ENCODE measurements at places on chromosomes 4 and X.

GRCh38 chrX:50169717-50170116, 31.1 kb downstream of the AKAP4 start:
- no peak for DNase-seq

- DNase-seq = no peak
Measured at GRCh38 chrX:70231666-70232065, 2.8 kb upstream of the AWAT1 start.

DNA sequence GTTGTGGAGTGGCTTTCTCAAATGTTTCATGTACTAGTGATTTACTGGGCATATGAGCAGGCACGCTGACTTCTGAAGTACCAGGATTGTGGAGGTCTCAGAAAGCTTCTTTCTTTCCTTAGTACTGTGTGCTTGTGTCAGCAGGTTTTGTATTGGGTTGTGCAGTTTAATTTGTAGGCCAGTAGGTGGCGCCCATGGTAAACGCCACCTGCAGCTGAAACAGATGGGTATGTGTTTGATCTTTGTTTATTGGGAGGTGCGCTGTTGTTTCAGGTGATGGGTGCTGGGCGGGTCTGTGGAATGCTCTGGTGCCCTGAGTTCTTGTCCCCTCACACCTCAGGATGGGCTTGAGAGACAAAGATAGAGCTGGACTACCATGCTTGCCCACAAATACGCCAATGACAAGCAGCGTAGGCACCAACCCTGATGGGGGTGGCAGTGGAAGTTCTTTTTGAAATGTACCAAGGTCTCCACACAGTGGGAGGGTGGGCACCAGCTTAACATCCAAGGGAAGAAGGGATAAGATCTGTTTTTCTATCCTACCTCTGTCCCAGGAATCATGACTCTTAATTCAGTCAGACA, 141.5 kb downstream of the RPS6KA6 start:
- DNase-seq = peak; percentile 13

DNA sequence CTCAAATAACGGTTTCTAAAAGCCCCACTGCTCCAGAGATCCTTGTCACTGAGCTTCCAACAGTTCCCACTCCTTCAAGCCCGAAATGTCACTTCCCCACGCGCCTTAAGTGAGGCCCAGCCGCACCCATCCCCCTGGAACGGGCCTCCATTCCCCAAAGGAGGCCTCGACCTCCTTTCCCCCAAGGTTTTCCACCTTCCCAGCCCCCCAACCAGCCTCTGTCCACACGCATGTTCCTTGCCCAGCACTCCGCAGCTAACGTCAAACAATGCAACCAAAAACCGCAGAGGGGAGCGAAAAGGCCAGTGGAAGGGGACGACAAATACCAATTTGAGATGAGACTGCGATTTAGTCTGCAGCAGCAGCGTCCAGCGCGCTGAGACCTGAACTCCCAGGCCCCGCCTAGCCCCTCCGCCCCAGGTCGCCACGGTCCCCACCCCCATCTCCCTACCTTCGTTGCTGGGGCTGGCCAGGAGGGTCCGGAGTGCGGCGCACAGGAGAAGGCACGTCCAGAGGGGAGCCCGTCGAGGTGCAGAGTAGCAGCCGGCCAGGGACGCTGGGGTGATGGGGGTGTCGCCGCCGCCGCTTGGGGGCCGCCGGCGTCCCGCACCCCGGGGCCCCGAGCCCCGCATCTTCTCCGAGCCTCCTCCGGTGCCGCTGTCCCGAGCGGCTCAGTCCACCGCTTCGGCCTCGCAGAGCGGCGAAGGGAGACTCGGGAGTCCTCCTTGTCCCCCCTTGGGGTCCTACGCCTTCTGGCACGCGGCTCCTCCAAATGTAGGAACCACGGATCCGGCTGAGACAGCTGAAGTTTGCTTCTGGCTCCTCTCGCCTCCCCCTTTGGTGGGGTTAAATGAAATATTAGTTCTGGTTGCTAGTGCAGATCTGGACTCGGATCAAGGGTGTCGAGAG, 924 bp downstream of the EPHA5 start:
- no peak for DNase-seq

GRCh38 chr4:8205241-8205707, 6.2 kb downstream of the SH3TC1 start:
- no peak for DNase-seq

GRCh38 chr4:163164591-163164990, 2.1 kb downstream of the NAF1 start:
- DNase-seq = no peak

DNA sequence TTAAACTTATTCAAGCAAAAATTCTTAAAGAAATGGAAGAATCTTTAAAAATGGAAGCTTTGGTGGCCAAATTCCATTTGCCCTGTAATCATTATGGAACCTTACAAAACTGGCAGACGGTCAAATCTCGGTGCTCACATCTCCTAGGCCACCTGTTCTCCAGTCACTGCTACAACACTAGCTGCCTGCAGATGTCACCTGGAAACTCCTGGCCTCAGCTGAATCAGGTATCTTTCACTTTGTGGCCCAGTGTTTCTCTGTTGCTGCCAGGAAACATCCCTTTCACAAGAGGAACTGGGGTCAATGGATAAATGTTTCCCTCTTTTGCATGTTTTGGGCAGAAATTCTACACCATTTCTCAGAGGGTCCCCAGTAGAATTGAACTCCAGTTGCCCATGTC, 4.2 kb upstream of the CXCL3 start:
- DNase-seq = no peak

DNA sequence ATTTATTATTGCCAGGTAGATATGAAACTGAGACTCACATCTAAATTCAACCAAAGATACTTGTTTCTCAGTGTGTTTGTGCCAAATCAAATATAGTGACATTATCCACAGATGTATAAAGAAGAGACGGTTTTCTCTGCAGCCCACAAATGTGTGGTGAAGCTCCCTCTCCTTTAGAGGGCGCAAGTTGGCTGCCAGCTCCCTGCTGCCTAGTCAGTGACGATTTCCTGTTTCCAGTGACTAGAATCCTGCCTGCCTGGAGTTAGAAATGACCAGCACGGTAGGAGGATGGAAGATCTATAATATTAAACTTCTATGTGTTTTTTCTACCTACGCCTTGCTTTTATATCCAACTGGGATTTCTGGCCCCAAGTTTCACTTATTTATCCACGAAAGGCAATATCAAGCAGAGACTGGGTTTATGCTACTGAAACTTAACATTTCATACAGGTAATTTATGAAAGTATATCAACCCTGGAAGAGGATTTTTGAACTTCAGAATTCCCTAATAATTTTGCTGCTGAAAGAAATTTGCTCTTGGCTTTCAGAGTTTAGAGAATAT, 1793.7 kb upstream of the TENM3 start:
- peak; percentile 81 for DNase-seq

GRCh38 chr4:122781486-122781885, 45.1 kb upstream of the FGF2 start:
- no peak for DNase-seq

DNA sequence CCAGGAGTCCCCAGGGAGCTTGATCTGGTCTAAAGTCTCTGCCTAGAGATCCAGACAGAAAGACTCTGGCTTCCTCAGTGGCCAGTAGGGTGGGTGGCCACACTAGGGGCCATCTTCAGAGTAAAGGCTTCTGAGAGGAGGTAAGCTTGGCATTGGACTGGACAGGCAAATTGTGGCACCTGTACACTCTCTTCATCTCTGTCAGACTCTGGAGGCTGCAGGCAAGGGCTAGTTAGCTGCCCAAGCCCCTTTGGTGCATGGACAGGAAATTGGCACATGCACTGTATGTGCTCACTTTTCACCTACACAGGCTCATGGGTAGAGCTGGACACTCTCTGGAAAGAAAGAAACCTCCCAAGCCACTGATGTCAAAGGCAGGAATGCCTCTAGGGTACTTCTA, 142.8 kb downstream of the PJA1 start:
- DNase-seq = no peak

GRCh38 chr4:5142726-5143125, 91.4 kb downstream of the STK32B start:
- DNase-seq = peak; percentile 61

DNA sequence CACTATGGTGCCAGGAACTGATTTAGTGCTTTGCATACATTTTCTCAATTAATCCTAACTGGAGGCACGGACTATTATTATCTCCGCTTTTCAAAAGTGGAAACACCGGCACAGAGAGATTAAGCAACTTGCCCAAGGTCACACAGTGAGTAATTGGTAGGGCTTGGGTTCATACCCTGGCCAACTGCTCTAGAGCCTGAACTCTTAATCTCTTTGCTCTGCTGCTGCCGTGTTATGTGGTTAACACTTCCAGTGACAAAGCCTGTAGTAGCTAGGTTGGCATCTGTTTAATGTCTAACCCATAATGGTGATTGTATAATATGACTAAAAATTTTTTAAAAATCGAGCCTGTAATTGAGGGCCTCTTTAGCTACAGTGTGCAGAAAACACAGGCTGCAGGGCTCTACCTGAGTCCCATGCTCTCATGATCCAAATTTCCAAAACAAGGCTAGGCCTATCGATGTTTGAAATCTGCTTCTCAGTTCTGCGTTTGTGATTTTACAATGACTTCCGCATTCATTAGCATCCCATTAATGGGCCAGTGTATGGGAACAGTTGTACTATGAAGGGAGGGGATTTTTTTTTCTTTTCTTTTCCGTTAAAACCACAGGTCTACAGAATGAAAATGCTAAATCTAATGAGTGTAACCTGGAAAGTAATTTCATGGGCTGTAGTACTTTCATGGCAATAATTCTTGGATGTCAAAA, 219.3 kb upstream of the JADE1 start:
- no peak for DNase-seq

DNA sequence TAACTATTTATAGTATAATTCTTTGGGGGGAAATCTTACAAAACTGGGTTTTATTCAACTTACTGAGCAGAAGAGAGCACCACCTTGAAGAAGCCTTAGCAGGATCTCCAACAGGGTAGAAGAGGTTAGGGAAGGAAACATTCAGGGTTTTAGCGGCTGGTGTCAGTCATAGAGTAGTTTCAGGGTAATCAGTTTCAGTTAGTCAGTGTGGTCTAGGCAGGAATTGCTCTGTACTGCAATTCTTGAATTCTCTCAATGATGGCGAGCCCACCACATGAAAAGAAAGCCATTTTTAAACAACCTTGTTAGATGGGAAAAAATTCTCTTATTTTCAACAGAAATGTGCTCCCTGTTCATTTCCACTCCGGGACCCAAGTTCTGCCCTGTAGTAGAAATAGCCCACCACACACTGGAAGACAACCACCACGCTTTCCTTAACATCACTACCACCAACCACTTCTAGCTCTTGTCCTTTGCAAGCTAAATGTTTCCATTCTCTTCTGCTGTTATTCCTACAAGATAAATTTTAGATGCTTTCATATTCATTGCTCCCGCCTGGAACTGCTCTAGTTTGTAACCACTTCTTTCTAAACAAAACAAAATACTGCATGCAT, 25.9 kb downstream of the COL25A1 start:
- no peak for DNase-seq

- DNase-seq = no peak
Measured at GRCh38 chr4:123230061-123230460, 166.5 kb upstream of the SPRY1 start.

DNA sequence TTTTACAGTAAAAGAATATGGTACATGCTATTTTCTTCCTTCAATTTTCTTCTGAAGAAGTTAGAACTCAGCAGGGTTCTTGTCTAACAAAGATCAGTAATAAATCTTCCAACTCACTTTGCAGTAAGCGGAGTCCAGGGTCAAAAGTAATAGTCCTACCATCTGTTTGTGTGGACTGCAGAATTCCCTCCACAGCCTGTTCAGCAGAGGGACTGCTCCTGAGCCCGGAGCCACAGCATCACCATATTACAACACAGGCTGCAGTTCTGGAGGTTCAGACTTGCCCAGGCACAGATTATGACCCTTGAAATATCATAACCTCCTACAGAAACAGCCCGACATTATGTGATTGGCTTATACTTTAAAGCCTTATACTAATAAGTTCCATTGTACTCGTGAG, 10.3 kb downstream of the FHDC1 start:
- DNase-seq = no peak

GRCh38 chr4:80173841-80174240, 23.5 kb upstream of the PRDM8 start:
- DNase-seq = no peak

DNA sequence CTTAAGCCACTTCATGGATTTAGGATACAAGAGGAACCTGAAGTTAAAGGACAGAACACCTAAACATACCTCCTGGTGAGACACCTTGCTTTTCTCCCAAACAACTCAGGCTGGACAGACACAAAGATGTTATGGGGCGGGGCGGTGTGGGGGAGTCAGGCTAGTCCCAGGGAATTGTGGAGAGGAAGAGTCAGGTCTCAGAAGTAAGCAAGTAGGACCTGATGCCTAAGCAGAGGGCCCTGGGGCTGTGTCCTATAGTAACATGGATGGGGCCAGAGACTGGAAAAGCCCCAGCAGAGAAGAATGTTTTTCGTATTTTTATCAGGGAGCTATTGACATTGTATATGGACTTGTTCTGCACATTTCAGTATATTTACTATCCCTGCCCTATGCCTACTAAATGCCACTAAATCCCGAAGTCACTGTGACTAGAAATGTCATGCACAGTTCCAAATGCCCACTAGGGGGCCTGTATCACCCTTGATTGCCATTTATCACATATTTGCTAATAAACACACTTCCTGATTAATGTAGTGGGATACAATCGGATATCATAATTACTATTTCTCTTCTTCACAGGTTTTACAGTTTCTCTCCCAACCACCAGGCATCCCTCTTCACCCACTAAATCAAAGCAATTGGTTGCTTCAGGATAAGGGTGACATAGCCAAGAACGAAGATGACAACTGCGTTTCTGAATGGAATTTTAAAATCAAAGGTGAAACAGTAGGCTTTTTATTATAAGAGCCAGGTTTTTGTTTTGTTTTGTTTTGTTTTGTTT, 23.8 kb upstream of the ARHGAP10 start:
- DNase-seq = peak; percentile 82

GRCh38 chr4:159922119-159922518, 819.2 kb downstream of the RAPGEF2 start:
- no peak for DNase-seq

GRCh38 chr4:156815717-156816359, 155.8 kb downstream of the PDGFC start:
- DNase-seq = no peak

GRCh38 chrX:55709735-55710134, 7.8 kb upstream of the RRAGB start:
- no peak for DNase-seq

GRCh38 chrX:40688929-40689328, 41.6 kb upstream of the CXorf38 start:
- no peak for DNase-seq

DNA sequence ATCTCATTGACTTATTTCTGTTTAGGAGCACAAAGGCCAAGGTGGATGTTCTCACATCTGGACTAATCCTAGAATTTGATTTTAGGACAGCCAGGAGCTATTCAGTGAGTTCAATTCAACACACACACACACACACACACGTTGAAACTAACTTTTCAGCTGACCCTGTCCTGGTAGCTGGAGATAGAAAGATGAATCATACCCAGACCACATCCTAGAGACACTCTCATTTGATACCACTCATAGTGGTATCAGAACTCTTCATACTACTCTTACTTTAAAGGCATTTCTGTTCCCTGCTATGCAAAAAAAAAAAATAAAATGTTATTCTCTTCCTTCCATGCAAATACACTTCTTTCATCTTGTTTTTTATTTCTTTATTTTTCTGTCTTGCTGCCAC, 36.7 kb downstream of the KLF8 start:
- no peak for DNase-seq
